ENCODE measurements at places on chromosomes 6 and 20.

GRCh38 chr6:23608931-23609435 lies 517.0 kb upstream of the NRSN1 start:
- no peak for DNase-seq

DNA sequence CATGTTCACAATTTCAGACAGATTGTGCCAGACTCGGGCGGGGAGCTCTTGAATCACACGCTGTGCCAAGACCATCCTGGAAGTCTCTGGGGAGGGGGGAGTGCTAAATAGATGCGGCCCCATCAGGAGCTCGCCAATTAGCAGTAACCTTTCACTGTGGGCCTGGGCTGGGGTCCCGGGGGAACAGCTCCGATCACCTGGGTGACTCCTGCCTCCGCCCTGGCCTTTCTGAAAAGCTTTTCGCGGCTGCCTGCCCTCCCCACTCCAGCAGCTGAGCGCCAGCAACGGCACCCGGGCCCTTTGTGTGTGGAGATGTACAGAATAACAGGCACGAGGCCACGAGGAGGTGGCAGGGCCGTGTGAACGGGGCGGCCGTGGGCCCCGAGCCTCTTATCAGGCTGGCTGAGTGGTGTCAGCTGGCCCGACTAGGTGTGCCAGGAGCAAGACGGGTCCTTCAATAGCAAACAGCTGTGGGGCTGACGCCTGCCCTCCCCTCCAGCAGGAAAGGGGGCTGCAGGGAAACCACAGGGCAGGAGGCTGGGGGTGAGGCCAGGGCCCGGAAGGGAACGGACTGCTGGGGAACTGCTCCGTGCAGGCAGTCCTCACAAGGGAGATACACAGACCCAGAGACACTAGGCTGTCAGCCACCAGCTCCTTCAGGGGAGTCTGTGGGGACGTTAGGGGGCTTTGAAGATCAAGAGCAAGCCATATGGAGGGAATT lies 56.8 kb downstream of the NOL4L start:
- no peak for DNase-seq

- DNase-seq = peak; percentile 43
These were observed 53.9 kb downstream of the GTF2H5 start for GRCh38 chr6:158222066-158222465.

DNA sequence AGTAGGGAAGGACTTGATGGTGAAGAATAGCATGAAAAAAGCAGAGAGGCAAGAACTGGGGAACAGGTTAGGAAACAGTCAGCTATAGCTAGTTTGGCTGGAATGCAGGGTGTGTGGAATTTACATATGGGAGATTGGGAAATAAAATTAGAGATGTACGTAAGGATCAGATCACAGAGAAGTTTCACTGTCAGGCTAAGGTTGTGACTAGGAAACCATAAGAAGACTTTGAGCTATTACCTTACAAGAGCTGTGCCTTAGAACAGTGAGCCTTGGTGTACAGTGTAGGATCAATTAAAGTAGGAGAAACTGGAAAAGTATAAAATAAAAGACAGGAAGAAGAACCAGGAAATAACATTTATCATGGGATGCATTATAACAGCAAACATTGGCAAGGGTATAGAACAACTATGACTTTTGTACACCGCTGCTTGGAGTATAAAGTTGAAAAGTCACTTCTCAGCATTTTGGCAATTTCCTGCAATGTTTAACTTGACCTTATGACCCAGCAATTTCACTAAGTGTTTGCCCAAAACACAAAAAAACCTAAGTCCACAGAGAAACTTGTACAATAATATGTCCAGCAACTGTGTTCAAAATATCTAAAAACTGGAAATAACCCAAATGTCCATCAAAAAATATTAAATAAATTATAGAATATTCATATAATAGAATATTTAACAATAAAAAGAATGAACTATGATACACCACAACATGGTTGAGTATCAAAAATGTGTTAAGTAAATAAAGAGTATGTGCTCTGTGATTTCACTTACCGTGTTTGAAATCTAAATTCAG lies 31.2 kb upstream of the SPTLC3 start:
- no peak for DNase-seq

DNA sequence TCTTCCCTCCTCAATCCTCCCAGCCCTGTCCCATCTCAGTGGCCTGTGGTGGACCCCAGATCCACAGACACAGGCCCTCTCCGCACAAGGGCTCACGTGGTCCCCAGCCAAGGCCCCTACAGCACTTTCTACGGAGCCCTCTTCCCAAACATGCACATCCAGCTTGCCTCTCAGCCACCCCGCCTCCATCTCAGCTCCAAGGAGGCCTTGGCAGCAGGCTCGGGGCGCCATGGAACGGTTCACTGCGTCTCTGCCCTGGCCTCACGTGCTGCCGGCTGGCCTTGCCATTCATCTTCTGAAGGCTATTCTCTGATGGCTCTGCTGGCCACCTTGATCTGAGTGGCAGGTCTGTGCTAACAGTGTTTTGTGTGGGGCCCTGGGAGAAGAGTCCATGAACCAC lies 33.0 kb downstream of the GNAS-AS1 start:
- DNase-seq = no peak

All from A673 (cell line).